Stimulated activated CD8-positive, alpha-beta memory T cell treated with anti-CD3 and anti-CD28 coated beads, Interleukin-4, amount 100 ng/mL, for 1 hour (primary cell): ENCODE measurements at places on chromosomes 3 and 15.

- no peak for DNase-seq
Observed at GRCh38 chr3:130517602-130518001, 625 bp downstream of the COL6A6 start.

- no peak for DNase-seq
Observed at GRCh38 chr15:98713585-98714001, 65.3 kb downstream of the IGF1R start.

- no peak for DNase-seq
Observed at GRCh38 chr3:99845331-99845730, 27.7 kb downstream of the CMSS1 start.

- no peak for DNase-seq
Observed at GRCh38 chr3:11156026-11156410, 1.7 kb downstream of the HRH1 start.

DNA sequence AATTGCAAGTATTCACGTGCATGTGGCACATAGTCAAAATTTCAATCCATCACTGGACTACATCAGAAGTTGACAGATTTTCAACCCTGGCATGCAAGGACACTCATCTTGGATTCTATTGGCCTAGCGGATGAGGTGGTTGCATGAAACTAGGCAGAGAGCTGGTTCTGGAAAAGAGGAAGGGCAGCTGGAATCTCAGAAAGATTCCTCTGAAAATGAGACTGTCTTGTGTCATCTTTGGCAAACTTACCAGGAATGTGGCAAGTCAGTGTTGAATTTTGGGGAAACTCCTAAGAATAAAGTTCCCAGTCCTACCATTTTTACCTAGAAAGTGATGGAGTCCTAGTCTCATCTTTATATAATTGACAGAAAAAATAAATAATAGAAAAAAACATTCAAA lies 384.3 kb upstream of the NR2F2 start:
- no peak for DNase-seq

DNA sequence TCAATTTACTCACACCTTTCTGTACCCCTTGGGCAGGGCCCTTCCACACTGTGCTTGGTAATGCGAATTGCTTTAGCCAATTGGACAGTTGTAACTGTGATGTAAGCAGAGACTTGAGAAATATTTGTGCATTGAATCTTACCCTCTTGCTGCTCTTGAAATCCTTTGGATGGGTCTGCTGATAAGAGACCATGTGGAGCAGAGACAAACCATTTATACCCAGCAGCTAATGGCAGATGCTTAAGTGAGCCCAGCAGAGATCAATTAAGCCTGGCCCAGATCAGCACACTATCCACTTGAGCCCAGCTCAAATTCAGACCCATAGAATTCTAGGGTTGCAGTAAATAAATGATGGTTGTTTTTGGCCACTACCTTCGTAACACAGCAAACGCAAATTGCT lies 19.3 kb downstream of the MUC13 start:
- DNase-seq, result no peak

GRCh38 chr3:150738688-150739087 lies 24.3 kb downstream of the SIAH2 start:
- no peak for DNase-seq

GRCh38 chr3:124676236-124676635 lies 54.0 kb upstream of the UMPS start:
- DNase-seq, result no peak

DNA sequence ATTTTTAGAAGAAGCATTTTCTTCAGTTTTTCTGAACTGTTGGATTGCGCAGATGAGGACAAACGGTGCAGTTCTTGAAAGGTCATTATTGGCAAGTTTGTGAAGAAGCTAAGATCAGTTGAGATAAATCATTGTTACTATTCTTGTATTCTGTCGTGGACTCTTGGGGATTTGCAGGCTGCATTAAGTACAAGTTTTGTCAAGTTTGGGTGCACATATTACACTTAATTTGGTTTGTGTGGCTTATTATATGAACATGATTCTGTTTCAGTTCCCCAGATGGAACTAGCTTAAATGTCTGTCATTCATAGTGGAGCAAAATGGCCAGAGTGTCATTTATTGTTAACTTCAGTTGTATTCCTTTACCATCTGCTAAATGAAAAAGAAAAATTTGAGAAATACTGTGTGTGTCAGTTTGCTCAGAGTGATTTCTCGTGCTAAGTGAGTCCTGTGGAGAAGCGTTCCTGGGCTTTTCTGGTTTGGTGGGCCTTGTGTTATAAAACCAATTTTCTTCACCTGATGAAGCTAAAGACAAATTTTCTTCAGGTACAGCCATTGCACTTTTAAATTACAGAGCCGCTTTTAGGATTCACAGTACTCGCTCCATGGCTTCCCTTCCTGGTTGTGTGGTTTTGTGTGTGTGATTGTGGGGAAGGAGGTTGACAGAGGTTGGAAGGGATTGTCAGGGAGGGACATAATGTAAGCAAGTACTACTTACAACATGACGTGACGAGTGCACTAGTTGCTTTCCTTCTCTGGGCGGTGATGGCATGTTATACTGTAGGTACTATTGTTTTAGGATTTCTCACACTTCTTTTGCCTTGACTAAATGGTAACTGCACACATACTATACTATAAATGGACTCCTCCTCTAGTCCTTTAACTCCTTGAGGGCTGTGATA lies 1.7 kb downstream of the AKAP13 start:
- no peak for DNase-seq

DNA sequence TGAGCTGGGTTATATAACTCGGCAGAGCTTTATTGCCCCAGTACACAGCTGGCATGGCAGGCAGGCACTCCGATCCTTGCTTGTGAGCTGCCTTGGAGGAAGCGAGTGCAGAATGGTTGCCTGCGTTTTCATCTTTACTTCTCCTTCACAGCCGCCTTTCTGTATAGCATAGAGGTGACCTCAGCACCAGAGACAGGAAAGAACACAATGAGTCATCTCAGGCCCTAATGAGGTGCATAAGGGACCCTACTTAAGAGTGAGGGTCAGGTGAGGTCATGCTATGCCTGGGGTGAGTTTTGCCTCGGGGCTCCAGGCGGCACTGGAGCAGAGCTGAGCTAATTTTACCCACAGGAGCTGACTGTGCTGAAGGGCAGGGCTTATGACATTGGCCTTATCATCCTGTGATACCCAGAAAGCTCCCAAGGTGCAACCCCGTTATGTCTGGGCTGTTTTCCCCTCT lies 43.5 kb downstream of the LPP start:
- DNase-seq, result no peak

- no peak for DNase-seq
Observed at GRCh38 chr15:78103406-78104118, 11.2 kb downstream of the SH2D7 start.

DNA sequence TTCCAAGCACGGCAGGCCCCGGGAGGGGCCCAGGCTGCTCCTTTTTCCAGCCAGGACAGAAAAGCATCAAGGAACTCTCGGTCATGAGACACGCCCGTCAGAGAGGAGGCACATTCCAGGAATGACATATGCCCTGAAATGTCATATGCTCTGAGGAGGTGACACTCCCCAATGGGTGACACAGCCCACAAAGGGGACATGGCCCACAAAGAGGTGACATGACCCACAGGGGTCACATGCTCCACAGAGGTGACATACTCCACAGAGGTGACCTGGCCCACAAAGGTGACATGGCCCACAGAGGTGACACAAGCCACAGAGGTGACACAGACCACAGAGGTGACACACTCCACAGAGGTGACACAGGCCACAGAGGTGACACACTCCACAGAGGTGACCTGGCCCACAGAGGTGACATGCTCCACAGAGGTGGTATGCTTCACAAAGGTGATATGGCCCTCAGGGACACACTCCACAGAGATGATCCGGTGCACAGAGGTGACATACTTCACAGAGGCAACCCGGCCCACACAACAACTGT lies 79.2 kb downstream of the ABHD5 start:
- DNase-seq, result no peak

GRCh38 chr3:101819649-101820206 lies 29.6 kb upstream of the NFKBIZ start:
- no peak for DNase-seq

- DNase-seq, result no peak
Observed at GRCh38 chr15:66461917-66462316, 35.6 kb downstream of the SNAPC5 start.

DNA sequence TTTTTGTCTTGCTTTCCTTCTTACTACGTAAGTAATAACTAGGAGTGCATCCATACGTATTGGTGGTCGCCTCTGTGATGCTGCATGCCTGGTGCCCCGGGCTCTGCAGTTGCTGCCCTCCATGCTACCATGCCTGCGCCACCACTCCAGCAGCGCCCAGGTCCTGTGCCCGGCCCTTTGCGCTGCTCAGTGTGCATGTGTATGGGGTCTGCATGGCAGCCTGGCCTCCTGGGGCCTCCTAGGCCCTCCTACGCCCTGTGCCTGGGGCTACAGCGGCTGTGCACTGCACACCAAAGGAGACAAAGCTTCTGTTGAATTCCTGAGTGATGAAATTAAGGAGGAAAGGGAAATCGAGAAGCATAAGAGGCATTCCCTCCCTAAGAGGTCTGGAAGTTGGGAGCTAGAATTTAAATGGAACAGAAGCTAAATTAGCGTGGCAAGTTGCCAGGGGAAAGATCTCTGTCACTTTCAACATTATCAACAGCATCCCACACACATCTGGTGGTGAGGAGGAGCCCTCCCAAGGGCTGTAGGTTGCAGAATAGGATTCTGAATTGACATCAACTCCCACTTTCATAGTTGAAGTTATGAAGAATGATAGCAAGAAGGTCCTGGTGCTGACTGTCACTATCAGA lies 275.0 kb upstream of the CHRM5 start:
- no peak for DNase-seq

GRCh38 chr15:40289140-40289775 lies 6.4 kb upstream of the ANKRD63 start:
- DNase-seq, result no peak

DNA sequence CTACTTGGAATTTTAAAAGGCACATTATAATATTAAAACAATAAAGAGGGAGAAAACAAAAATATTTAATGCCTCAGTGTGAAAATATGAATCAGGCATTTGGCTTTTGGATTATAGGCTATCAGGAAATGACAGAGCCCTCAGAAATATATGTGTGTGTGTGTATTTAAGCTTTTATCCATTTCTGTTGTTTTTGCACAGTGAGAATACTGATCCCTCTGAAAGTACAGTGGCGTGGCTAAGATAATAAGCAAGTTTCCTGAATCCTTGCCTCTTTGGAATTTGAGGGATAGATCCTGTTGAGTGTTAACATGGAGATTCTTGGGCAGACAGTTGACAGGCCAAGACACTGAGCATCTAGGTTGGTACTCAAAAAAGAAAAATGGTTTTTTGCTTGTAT lies 234.8 kb upstream of the ZBTB20 start:
- DNase-seq, result no peak

DNA sequence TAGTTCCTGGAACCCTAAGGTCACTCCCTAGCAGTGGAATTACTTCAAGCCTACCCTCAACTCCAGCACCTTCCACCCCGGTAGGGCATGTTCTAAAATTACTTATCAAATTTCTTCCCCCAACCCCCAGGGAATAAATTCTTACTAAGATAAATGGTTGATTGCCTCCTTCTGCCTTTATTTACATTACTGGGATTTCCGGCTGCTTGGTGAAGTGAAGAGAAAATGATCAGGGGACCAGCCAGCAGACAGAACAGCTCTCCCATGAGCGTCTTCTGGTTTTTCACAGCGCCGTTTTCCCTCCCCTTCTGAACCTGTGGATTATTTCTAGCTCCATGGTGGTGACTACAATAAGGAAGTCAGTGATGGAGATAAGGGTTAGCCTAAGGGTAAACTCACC lies 521.5 kb upstream of the PPP2R3A start:
- DNase-seq, result no peak

DNA sequence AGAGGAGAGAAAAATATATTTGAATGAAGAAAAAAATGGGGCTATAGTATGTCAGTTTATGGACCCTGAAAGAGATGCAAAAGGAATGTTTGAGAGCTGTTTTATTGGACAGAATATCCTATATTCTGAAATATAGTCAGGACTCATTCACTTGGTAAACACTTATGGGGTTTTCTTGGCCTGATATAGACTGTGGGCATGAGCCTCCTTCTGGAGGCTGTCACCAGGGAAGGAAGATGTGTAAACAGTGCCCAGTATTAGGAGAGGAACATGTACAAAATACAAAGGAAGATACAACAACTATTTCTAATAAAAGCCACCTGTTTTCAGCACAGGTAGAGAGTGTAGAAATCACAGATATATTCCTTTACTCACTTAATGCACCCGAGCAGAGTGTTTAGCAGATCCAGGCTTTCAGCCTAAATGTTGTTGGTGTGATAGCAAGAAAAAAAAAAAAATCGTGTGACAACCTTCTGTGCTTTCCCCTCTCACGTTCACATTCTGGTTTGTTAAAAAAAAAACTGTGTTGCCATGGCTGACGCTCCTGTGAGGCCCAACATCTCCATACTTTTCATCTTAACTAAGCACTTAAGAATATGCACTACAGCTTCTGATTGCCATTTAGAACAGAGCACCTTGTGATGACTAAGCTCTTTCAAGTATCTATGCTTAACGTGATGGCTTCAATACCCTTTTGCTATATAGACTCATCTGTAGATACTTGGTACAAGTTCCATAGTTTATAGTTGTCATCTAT lies 134.1 kb downstream of the MBNL1 start:
- no peak for DNase-seq

GRCh38 chr3:185813205-185813604 lies 11.6 kb downstream of the IGF2BP2 start:
- DNase-seq, result no peak

- DNase-seq, result no peak
Observed at GRCh38 chr15:43204016-43204901, 16.6 kb downstream of the EPB42 start.

DNA sequence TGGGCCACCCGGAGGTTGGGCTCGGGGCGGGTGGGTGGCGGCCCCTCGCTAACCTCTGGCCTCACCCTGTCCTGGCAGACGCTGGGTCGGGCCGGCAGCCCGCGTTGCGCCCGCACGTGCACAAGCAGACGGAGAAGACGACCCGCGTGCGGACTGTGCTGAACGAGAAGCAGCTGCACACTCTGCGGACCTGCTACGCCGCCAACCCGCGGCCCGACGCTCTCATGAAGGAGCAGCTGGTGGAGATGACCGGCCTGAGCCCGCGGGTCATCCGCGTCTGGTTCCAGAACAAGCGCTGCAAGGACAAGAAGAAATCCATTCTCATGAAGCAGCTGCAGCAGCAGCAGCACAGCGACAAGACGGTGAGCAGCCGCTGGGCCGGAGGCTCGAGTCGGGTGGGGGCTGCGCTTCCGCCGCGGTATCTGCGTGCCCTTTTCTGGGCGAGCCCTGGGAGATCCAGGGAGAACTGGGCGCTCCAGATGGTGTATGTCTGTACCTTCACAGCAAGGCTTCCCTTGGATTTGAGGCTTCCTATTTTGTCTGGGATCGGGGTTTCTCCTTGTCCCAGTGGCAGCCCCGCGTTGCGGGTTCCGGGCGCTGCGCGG lies 3.7 kb downstream of the ISL2 start:
- DNase-seq, result no peak

DNA sequence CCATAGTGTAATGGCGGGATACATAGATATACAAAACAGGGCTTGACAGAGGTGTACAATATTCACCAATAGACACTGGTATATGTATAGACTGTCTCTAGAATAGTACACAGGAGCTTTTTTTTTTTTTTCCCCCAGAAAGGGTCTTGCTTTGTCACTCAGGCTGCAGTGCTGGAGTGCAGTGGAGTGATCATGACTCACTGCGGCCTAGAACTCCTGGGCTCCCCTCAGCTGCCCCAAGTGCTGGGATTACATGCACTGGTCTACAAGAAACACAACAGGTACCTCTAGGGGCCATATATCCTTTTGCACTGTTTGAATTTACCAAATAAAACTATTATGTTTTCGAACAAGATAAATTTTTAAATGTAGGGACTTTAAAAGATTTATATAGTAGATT lies 12.3 kb downstream of the RHOA start:
- no peak for DNase-seq

GRCh38 chr3:110106805-110107204 lies 769.5 kb upstream of the DPPA4 start:
- no peak for DNase-seq
